Liver (tissue), 10 donors: ENCODE measurements at places on chromosomes 16 and 17. TPM values are rescaled to one million over a fixed set of nuclear protein-coding genes. Genes with fewer than 3 reads are reported as not detected.

- no peak overlapping the region for H3K27ac ChIP-seq
- no peaks in the 10 kb centered on the region for H3K36me3 ChIP-seq
- DNase-seq = no peak
- no peaks in the 10 kb centered on the region for H3K27me3 ChIP-seq
- H3K4me1 ChIP-seq = no peaks in the 10 kb centered on the region
These were observed 58.1 kb upstream of the CRYM start for GRCh38 chr16:21336231-21336630.

The FKBP10 gene
- 5.0 TPM for polyA plus RNA-seq

GRCh38 chr16:16120044-16120381 lies 103.3 kb downstream of the ABCC6 start:
- no peak overlapping the region for H3K27ac ChIP-seq
- no peaks in the 10 kb centered on the region for H3K36me3 ChIP-seq
- H3K4me1 ChIP-seq = no peaks in the 10 kb centered on the region
- no peaks in the 10 kb centered on the region for H3K27me3 ChIP-seq

GRCh38 chr16:20364051-20364450 lies 11.5 kb upstream of the UMOD start:
- no peaks in the 10 kb centered on the region for H3K36me3 ChIP-seq
- no peak for DNase-seq
- no peak overlapping the region for H3K27ac ChIP-seq

The ORC6 gene
- polyA plus RNA-seq = 1.3 TPM

DNA sequence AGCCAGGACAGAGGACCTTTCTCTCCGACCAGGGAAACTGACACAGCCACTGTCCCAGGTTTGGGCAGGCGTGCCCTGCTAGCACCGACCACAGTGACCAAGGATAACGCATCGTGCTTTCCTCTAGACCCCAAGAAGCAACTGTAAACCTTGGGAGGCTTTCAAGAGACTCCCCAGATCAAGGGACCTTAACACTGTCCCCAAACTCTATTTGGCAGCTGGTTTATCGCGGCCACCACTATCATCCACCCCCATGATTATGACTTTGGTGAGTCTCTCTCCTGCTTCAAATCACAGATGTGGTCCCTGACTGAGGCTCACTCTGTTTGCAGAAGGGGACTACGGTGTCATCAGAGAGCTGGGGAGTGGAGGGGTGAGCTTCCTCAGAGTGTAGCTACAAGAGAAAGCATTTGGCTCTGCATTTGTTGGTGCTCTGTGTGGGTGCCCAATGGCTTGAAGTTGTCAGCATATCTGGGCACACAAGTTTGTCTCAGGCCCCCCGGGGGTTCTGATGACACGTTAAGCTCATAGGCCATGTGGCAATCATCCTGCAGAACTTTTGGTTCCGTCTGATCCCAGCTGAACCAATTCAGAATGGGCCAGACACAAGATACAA lies 408.0 kb downstream of the SLC39A11 start:
- H3K4me3 ChIP-seq = no peak overlapping the region
- DNase-seq = no peak
- H3K36me3 ChIP-seq = no peaks in the 10 kb centered on the region
- no peaks in the 10 kb centered on the region for H3K27me3 ChIP-seq

The TNFAIP1 gene
- polyA plus RNA-seq = 31.7 TPM

GRCh38 chr16:72198021-72198711 lies 26.2 kb upstream of the PMFBP1 start:
- H3K27ac ChIP-seq = no peak overlapping the region
- no peak for DNase-seq
- no peaks in the 10 kb centered on the region for H3K4me1 ChIP-seq
- H3K36me3 ChIP-seq = no peaks in the 10 kb centered on the region

The SHISA9 gene
- polyA plus RNA-seq = not detected

DNA sequence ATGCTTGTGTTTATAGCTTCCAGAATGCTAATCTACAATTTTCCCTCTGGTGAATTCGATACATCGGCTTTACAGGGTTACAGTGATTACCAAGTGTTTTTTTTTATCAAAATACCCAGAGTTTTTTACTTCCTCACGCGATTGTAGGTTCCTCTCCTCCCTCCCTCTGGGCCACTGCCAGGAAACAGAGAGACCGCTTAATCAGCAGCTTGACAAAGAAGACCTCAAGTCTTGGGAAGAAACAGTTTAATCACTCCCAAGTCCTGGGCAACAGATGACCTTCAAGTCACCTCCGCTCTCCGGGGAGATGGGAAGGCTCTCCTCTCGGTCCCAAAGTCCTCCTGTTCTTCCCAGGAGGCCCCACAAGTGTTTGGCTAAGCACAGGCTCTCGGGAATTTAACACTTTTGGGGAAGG lies 23.5 kb downstream of the SMTNL2 start:
- H3K36me3 ChIP-seq = no peaks in the 10 kb centered on the region
- DNase-seq = no peak
- no peaks in the 10 kb centered on the region for H3K4me1 ChIP-seq
- no peaks in the 10 kb centered on the region for H3K27me3 ChIP-seq
- H3K4me3 ChIP-seq = no peak overlapping the region

DNA sequence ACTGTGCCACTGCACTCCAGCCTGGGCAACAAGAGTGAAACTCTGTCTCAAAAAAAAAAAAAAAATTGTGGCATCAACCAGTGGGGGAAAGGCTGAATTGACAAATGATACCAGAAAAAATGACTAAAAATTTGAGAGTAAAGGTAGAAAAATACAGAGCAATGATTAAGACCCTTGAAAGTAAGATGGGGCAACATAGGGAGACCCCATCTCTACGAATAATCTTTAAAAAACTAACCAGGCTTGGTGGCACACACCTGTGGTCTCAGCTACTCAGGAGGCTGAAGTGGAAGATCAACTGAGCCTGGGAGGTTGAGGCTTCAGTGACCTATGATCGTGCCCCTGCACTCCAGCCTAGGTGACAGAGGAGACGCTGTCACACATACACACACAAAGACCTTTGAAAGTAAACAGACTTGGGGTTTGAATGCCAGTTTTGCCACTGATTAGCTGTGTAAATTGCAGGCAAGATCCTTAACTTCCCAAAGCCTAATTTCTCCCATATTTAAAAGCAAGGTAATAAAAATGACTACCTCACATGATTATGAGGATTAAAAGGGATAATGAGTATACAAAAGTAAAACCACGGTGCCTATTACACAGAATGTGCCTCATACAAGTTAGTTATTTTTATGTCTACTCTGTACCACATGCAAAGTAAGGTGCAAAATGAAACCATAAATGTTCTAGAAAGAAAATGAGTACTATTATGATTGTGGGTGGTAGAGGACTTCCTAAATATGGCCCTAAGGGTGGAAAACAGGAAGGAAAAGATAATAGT lies 21.7 kb upstream of the PAFAH1B1 start:
- no peak overlapping the region for H3K27ac ChIP-seq
- H3K4me1 ChIP-seq = no peaks in the 10 kb centered on the region
- no peak overlapping the region for H3K4me3 ChIP-seq
- no peaks in the 10 kb centered on the region for H3K36me3 ChIP-seq

The PABPN1L gene
- polyA plus RNA-seq = not detected

The AANAT gene
- not detected for polyA plus RNA-seq

DNA sequence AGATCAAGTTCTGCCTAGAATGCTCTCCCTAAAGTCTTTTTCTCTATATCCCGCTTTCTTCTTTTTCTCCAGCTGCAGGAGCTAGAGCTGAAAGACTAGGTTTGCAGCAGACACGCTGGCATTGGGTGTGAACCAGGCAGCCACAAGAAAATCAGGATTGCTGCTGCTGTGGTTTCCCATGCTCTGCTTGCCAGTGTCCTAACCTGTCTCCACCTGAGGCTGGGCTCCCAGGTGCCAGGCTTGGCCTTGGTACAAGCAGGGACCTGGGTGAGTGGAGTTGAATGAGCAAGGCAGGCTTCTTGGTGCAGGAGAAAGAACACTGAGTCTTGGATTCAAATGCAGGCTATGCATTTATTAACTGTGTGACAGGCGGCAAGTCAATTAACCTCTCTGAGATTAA lies 440.3 kb upstream of the MAF start:
- DNase-seq = no peak
- no peak overlapping the region for H3K4me3 ChIP-seq
- no peaks in the 10 kb centered on the region for H3K4me1 ChIP-seq
- no peaks in the 10 kb centered on the region for H3K27me3 ChIP-seq
- H3K27ac ChIP-seq = no peak overlapping the region

GRCh38 chr16:89511374-89511773 lies 3.2 kb downstream of the SPG7 start:
- peaks cover 25% of the 10 kb centered on the region for H3K4me1 ChIP-seq
- H3K4me3 ChIP-seq = no peak overlapping the region
- H3K36me3 ChIP-seq = peaks cover 29% of the 10 kb centered on the region

DNA sequence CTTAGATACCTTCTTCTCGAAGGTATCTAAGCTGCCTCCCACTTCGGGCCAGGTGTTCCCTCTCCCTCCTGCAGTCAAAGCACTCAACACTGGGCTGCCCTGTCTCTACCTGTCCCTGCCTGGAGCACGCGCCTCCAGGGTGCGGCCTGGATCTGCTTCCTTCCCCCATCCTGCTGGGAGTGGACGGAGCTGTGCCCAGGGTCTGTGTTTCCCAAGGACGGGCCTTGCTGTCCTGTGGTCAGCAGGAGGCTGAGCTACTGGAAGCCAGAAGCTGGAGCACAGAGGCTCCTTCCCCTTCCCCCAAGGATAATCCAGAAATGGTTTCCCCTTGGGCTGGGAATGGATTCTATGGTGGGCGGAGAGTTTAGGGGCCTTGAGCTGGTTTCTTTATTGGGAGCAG lies 16.7 kb downstream of the LLGL2 start:
- peaks cover 33% of the 10 kb centered on the region for H3K4me1 ChIP-seq
- H3K36me3 ChIP-seq = peaks cover 2% of the 10 kb centered on the region
- H3K4me3 ChIP-seq = no peak overlapping the region
- no peak for DNase-seq

DNA sequence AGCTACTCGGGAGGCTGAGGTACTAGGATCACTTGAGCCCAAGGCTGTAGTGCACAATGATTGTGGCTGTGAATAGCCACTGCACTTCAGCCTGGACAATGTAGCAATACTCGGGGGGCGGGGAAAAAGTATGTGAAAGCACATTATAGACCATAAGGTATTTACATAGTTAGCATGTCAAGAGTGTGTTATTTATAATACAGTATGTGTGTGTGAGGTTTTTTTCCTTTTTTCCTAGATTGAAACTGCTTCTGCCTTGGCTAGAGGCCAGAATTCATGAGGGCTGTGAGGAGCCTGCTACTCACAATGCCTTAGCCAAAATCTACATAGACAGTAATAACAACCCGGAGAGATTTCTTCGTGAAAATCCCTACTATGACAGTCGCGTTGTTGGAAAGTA lies 30.5 kb downstream of the PTRH2 start:
- H3K36me3 ChIP-seq = peaks cover 82% of the 10 kb centered on the region
- no peaks in the 10 kb centered on the region for H3K27me3 ChIP-seq
- H3K4me3 ChIP-seq = no peak overlapping the region
- H3K4me1 ChIP-seq = no peaks in the 10 kb centered on the region
- DNase-seq = no peak
- no peak overlapping the region for H3K27ac ChIP-seq

- H3K36me3 ChIP-seq = no peaks in the 10 kb centered on the region
- H3K4me1 ChIP-seq = no peaks in the 10 kb centered on the region
- H3K27ac ChIP-seq = no peak overlapping the region
- H3K4me3 ChIP-seq = no peak overlapping the region
- no peaks in the 10 kb centered on the region for H3K27me3 ChIP-seq
These were observed 13.3 kb upstream of the SDK2 start for GRCh38 chr17:73657473-73658116.
